ENCODE measurements at places on chromosomes 5 and 9.
A peak's percentile ranks its signal among the peaks of the same experiment; 100 is the strongest.

GRCh38 chr9:93059011-93059714, 662 bp downstream of the SUSD3 start:
- DNase-seq, result peak; percentile 24

DNA sequence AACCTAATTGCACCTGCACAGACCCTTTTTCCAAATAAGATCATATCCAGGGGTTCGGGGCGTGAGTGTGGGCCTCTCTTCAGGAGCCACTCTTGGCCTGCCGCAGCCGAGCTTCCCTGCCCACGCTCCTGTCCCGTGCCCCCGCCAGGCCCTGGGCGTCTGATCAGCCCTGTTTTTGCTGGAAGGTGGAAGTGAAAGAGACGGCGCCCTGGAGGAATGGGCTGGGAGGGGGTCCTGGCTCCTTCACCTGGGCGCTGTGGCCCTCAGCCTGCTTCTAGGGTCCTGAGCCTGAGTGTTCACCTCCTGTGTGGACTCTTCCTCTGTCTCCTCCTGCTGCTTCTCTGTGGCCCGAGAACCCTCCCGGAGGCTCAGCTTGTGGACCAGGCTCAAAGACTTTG, 11.2 kb upstream of the COL5A1 start:
- no peak for DNase-seq

GRCh38 chr9:127167560-127168326, 45.3 kb upstream of the ANGPTL2 start:
- no peak for DNase-seq

GRCh38 chr5:134964359-134965270, 3.1 kb upstream of the CATSPER3 start:
- DNase-seq, result no peak

DNA sequence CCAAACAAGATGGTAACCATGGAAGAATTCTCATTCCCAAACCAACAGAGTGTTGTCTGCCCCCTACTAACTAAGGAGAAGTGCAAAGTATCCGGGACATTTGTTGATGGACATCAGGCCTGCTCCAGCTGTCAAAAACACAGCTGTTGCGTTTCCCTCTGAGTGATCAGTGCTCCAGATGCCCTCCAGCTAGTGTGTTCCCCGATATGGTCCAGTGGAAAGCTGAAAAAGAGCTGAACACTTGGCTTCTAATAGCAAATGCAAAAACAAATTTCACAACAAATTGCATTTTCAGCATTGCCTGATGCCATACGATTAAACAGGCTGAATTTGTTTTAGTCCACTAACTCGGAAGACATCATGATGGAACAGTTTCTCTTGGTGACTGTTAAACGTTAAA, 1398.7 kb downstream of the PTPRD start:
- no peak for DNase-seq

DNA sequence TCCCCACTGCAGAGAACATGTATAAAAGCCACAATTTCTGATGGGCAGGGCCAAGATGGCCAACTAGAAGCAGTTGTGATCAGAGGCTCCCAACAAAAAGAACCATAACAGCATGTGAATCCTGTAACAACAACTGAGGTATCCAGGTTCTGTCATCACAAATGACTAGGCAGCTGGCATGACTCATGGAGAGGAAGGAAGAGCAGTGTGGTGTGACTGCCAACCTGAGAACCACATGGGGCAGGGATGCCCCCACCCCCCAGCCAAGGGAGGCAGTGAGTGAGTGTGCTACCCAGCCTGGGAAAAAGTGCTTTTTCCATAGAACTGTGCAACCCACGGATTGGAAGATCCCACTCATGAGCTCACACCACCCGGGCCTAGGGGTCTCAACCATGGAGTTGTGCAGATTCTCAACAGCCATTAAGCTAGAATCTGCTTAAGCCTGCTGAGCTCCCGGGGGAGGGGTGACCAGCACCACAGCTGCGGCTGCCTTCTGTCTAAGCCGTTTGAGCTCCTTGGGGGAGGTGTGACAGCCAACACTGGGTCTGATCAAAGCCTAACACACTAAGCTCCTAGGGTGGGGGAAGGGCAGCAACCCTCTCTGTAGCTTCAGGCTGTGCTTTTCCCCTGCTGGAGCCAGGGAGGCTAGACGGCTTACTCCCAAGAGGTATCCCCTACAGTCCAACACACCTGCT, 80.1 kb upstream of the DMAC1 start:
- DNase-seq, result peak; percentile 8

DNA sequence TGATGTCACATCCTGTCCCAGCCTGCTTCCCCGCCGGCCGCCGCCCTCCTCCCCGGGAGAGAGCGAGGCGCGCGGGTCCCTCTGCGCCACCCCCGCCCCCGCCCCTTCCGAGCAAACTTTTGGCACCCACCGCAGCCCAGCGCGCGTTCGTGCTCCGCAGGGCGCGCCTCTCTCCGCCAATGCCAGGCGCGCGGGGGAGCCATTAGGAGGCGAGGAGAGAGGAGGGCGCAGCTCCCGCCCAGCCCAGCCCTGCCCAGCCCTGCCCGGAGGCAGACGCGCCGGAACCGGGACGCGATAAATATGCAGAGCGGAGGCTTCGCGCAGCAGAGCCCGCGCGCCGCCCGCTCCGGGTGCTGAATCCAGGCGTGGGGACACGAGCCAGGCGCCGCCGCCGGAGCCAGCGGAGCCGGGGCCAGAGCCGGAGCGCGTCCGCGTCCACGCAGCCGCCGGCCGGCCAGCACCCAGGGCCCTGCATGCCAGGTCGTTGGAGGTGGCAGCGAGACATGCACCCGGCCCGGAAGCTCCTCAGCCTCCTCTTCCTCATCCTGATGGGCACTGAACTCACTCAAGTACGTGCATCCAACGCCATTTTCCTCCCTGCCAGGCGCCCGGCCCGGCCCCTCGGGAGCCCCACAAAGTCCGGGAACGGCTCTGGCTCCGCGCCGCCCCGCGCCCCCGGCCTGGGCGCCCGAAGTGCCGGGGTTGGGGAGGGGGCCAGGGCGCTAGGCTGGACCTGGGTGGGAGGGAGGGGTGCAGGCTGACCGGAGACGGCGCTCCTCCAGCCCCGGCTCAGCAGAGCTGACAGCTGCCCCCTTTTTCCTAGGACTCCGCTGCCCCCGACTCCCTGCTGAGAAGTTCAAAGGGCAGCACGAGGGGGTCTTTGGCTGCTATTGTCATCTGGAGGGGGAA, 12.0 kb upstream of the OLFM1 start:
- DNase-seq, result no peak

GRCh38 chr5:158922816-158923215, 176.9 kb downstream of the EBF1 start:
- DNase-seq, result no peak

- no peak for DNase-seq
These were observed 6.0 kb upstream of the PLAC8L1 start for GRCh38 chr5:146111409-146111808.

Data from stimulated activated CD4-positive, alpha-beta T cell treated with anti-CD3 and anti-CD28 coated beads, Interleukin-4, amount 100 ng/mL, for 4 hours (primary cell).